ENCODE measurements at places on chromosomes 7 and 10.

DNA sequence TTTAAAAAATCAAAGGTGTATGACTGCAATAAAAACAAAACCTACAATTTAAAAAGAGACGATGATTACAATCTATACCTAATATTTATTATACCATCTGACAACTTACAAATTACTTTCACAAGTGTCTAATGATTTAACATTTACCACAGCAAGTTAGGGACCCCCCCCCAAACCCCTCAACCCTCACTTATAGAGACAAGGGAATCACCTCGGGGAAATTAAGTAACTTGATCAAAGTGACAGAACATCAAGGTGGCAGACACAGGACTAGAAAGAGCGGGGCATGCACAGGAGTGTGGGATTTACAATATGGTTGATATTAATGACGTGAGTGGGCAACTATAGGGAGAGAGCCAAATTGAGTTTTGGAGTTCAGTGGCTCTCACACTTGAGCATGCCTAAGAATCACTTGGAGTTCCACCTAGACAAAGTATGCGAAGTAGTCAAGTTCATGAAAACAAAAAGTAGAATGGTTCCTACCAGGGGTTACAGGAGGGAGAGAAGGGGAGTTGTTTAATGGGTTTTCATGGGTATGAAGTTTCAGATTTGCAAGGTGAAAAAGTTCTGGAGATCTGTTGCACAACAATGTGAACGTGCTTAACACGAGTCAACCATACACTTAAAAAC lies 43.4 kb downstream of the SGMS1 start:
- DNase-seq: no peak

DNA sequence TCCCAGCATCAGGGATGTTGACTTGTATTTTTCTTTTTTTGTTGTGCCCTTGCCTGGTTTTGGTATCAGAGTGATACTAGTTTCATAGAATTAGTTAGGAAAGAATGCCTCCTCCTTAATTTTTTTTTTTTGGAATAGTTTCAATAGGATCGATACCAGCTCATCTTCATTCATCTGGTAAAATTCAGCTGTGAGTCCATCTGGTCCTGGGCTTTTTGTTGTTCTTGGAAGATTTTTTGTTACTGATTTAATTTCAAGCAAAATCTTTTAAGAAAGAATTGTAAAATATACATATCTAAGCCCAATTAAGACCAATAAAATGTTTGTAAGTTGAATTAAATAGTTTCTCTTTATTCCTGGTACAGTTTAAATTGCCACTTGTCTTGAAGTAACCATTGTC lies 1159.5 kb downstream of the CNTNAP2 start:
- no peak for DNase-seq

DNA sequence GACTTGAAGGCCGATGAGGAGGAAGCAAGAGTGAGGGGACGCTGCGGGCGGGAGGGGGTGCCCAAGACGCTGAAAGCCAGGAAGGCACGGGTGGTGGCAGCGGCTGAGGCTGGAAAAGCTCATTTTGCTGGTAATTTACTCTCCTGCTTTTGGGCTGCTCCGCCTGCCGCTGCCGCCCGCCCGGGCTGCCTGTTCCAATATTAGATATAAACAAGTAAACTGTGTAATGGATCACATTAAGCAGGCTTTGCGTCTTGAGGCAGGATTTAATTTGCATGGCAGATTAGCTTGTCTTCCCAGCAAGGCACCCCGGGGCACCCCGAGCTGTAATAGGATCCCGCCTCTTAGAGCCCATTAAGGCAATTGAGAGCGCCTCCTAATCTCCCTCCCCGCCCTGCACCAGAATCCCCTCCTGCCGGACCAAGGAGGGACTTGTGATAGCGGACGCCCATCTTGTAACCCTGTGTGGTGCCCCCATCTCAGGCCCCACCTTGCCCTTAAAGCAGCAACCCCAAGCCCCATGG lies 46.1 kb upstream of the SLF2 start:
- DNase-seq: no peak

- no peak for DNase-seq
Measured at GRCh38 chr7:71824006-71824760, 588.0 kb downstream of the CALN1 start.
